ENCODE measurements at places on chromosomes 2 and 18.

DNA sequence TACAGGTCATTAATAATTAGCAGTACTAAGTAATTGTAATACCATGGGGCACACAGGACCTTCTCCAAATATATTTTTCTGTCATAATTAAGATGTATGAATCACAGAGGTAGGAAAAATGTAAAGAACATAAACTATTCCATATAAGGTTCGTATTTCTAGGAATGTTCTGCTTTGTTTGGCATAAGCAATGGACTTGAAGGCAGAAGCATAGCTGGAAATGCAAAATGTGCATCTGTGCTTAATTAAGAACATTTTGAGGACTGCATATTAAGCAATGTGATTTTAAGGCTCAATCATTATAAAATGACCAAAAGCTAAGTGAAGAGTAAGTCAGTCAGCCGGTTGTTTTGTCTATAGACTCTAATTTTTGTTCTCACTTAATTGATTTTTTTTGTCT is 123.2 kb downstream of the RBM43 start:
- DNase-seq: no peak

GRCh38 chr18:46062781-46063180 is 9.3 kb downstream of the PSTPIP2 start:
- DNase-seq: no peak

GRCh38 chr2:104465981-104466380 is 387.9 kb upstream of the POU3F3 start:
- DNase-seq: no peak

GRCh38 chr2:239619369-239619768 is 218.5 kb upstream of the HDAC4 start:
- no peak for DNase-seq

- no peak for DNase-seq
Observed at GRCh38 chr2:9236045-9236344, 29.4 kb downstream of the ASAP2 start.

- DNase-seq: no peak
Observed at GRCh38 chr2:59594671-59595222, 958.7 kb downstream of the BCL11A start.

DNA sequence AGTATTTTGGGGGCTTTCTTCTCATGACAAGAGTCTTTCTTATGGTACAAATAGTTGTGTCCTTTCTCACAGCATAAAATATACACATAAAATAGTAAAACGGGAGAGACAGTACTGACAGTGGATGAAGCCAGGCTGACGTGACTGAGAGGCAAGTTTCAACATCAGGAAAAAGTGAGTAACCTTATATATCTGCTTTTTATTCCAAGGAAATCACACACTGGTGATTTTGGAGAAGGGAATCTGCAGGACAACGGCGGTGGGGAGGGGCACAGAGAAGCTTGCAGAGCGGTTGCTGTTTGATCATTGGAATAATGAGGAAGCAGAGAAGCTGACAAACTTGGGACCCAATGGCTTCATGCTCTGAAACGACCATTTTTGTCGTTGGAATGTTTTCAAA is 130.6 kb upstream of the ZNF236 start:
- DNase-seq: no peak

DNA sequence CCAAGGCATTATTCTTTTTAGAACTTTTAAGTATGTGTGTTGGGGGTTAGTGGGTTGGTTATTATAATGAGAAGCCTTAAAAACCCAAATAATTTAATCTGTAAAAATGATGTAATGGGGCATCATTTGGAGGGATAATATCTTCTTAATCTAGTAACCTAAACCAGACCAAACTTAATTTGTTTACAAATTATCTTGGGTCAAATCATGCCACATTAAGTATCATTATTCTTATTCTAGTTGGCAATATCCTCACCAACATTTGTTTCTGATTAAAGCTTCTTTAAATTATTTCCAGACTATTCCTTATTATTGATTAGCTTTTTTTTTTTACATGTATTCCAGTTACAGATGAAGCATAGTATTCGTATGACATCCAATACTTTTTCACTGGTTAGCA is 85.5 kb upstream of the VWC2L start:
- DNase-seq: no peak

DNA sequence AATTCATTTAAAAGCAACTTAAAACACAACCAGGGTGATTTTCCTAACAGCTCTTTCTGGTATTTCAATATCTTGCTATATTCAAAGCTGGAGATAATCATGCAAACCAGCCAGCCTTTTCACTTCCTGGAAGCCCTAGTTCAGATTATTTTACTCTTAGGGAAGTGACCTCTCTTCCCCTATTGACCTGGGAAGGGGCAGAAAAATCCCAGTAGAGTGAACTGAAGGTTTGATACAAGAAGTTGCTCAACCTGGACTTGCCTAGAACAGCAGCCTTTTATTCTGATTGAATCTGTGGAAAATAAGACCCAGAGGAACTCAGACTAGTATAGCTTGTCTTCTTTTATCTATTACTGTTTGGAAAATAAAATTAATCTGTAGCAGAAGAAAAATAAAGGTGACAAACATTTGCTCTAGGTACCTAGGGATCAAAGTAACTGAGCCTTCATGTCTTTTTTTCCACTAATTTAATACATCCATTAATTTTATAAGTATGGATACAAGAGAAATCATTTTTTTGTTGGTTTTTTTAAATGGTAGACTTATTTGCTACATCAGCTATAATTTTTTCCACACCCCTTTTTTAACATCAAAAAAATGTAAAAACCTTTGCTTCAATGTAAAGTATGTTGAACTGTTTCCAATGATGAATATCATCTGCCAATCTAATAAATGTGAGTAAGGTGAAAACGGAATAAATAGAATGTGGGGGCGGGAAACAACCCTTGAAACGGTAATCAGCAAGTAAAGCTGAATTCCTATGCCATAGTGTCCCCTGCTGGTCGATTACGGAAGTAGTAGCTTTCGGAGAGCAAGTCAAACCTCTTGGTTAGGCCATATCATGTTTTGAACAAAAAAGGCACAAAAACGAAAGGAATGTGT is 629.9 kb downstream of the NRXN1 start:
- DNase-seq: peak; percentile 4

DNA sequence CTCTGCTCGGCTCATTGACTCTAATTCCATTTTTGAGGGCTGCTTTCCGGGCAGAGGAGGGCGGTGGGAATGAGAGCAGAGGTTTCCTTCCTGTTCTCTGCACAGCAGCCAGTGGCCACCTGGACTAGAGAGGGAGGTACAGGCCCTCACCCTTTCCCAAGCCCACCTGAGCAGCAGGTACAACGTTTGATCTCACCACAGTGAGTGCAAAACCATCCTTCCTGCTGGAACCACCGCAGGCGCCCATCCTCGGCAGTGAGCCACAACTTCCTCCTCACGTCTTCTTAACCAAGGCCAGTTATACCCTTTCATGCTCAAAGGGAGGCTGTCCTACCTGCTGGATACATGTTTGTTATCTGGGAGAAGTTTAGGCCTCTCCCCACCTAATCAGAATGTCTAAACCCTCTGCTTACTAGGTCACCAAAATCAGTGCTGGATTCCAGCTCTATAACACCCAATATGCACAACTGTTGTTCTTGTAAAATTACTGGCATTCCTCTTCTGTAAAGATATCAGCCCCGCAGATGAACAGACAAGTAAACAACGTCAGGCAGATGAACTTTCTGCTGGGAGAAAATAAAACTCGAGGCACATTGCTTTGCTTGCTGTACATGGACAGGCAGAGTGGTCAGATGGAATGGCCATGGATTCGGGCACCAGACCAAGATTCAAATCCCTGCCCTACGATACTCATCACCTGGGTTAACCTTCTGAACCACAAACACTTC is 191.4 kb downstream of the SH3RF3 start:
- DNase-seq: no peak

DNA sequence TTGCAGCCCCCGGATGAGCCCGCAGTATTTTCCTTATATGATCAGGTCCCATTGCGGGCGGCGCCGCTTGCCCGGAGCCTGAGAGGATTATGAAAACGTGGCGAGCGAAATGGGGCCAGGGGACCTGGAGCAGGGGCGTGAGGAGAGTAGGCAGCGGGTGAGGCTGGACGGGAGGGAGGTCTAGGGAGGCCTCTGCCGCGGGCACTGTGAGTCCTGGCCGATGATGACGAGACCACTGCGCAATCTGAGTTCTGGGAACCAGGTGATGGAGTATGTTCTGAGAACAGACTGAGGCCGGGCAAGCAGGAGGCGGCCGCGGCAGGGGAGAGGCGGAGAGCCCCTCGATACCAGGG is 790 bp upstream of the ACAA2 start:
- DNase-seq: no peak

- no peak for DNase-seq
Observed at GRCh38 chr2:174846941-174847938, 83.0 kb upstream of the CHRNA1 start.

GRCh38 chr2:147546109-147546508 is 298.7 kb upstream of the ACVR2A start:
- DNase-seq: no peak

- no peak for DNase-seq
Observed at GRCh38 chr2:36609507-36609906, 11.5 kb upstream of the FEZ2 start.

- no peak for DNase-seq
Observed at GRCh38 chr2:109335631-109336176, 206.7 kb downstream of the SH3RF3 start.

DNA sequence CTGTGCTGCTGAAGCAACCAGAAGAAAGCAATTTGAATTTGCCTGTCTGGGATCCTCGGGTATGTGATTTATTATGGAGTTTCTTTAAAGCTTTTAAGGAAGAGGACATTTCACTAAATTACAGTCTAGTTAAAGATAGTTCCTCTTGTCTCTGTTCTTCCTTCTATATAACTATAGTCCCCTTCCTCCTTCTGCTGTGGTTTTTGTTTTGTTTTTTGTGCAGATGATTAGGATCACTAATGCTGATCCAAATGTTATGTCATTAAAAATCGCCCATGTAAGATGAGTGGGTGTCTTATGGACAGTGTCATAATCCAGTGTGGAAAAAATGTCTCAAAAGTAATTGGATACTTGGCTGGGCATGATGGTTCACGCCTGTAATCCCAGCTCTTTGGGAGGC is 24.7 kb downstream of the PAPOLG start:
- DNase-seq: no peak

DNA sequence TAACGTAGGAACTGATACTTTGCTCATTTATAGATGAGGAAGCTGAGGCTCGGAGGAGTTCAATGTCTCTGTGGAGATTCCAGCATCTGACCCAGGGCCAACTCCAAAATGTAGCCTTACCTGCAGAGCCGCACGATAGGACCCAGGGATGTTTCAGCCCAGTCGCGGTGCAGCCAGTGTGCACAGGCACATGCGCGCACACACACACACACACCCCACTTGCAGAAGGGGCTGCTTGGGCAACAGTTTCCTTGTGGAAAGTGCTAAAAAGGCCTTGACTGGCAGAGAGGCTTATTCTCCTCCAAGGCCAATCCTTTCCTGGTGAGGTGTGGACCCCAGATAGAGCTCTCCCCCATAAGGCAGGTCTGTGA is 101.7 kb downstream of the ZFP36L2 start:
- no peak for DNase-seq

Data from epithelial cell of proximal tubule (primary cell).